ENCODE measurements at places on chromosomes 12 and 14.

DNA sequence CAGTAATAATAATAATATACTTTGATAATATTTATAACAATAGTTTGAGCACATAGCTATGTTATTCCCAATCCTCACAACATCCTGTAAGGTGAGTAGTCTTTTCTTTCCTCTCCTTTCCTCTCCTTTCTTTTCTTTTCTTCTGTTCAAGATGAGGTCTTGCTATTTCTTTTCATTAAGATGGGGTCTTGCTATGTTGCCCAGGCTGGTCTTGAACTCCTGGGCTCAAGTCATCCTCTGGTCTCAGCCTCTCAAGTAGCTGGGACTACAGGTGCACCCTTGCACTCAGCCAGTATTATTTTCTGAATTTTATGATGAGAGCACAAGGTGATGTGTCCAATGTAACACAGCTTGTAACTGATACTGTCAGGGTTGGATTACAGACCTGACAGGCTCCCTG lies 134.6 kb downstream of the OTOGL start:
- DNase-seq = no peak

GRCh38 chr12:107282628-107283027 lies 189.3 kb upstream of the CRY1 start:
- DNase-seq = no peak

DNA sequence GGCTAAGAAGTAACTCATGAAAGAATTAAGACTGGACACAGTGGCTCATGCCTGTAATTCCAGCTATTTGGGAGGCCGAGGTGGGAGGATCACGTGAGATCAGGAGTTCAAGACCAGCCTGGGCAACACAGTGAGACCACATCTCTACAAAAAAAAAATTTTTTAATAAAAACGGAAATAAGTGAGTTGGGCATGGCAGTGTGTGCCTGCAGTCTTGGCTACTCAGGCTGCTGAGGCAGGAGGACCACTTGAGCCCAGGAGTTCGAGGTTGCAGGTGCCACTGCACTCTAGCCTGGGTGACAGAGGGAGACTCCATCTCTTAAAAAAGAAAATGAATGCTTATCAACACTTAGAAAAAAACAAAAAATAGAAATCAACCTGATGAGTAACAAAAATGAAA lies 117.7 kb downstream of the CALM1 start:
- no peak for DNase-seq

GRCh38 chr14:66495218-66496098 lies 9.3 kb downstream of the CCDC196 start:
- peak; percentile 34 for DNase-seq

DNA sequence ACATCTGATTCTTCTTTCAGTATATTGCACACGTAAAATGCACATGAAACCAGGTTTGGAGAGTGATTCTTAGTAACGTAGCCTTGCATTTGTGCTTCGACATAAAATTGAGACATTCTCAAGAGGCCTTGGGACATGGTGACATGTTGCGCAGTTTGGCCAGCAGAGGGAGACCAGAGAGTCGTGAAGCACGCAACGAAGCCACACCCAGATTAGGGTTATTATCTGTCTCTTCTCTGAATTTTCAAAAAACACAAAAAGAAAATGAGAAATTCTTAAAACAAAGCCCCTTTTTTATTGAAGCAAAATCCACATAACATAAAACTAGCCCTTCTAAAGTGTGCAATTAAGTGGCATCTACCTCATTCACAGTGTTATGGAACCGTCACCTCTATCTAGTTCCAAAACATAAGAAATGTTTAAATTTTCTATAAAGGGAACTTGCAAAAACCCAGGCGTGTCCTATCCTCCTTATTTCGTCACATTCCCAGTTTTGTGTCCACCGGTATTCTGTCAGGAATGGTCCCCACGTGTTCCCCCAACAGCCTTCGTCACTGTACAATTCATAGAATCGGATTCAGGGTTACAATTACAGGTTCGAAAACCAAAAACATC lies 108.8 kb upstream of the ATF7IP start:
- peak; percentile 83 for DNase-seq

DNA sequence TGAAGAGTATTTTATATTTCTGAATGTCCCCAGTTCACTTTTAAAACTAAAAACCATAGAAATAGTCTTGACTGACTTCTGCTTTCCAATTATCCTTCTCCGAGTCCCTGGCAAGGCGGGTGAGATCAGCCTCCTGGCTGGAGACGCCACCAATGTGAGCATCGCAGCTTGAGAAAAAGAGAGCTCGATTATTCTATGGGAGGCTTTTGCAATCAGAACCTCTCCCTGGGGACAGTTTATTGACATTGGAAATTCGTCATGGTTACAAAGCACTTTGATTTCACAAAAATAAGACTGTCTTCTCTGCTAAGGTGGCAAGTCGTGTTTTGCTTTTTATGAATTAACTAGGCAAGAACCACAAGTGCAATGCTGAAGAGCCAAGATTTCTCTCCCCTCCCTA lies 23.6 kb upstream of the GPHB5 start:
- no peak for DNase-seq

DNA sequence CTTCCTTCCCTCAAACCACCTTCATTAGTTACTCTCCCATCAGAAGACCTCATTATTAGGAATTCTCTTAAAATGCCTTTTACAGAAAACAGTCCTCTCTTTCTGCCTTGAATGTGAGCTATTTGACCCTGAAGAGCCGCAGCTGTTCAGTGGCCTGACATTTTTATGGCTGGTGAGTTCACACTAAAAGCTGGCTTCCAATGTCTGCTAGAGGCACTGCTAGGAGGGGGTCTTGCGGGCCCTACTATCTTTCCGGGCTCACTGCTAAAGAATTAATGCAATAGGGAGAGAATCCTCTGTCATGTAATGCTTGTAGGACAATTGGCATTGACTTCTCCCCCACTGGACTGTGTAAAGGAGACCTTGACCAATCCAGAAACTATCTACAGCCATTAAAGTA lies 87.7 kb downstream of the GPR135 start:
- no peak for DNase-seq

DNA sequence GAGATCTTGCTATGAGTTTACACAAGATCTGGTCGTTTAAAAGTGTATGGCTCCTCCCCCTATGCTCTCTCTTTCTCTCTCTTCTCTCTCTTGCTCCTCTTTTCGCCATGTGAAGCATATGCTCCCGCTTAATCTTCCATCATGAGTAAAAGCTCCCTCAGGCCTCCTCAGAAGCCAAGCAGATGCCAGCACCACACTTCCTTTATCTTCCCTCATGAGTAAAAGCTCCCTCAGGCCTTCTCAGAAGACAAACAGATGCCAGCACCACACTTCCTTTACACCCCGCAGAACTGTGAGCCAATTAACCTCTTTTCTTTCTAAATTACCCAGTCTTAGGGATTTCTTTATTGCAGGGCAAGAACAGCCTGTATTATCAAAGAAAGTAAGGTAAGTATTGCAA lies 152.4 kb downstream of the SEC23A start:
- no peak for DNase-seq

GRCh38 chr14:105499256-105500035 lies 8.4 kb downstream of the TEDC1 start:
- no peak for DNase-seq

GRCh38 chr14:34203251-34203722 lies 252.4 kb upstream of the EGLN3 start:
- DNase-seq = no peak

GRCh38 chr14:65415613-65416012 lies 3.1 kb downstream of the FUT8 start:
- DNase-seq = no peak

GRCh38 chr12:52825961-52826360 lies 8.2 kb downstream of the KRT79 start:
- no peak for DNase-seq

GRCh38 chr14:61077951-61078720 lies 97.1 kb downstream of the SLC38A6 start:
- no peak for DNase-seq

GRCh38 chr12:101019667-101020066 lies 190.4 kb downstream of the SLC5A8 start:
- DNase-seq = no peak

GRCh38 chr14:105878125-105878524 lies 351.7 kb downstream of the TMEM121 start:
- DNase-seq = no peak

DNA sequence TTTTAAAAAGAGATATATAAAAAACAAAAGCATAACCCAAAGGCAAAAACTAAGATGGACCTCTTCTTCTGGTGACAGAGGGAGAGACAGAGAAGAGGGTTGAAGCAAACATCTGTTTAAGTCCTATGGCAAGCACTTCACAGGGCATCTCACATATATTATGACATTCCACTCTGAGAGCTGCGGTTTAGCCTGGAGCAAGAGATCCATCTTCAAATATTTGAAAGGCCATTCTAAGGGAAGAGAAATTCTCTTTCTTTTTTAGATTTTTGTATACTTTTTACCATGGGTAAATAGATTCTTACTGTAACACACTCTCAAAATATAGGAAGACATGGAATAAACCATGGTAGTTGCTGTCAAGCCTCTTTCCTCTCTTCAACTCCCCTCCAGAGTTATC lies 204.1 kb downstream of the GXYLT1 start:
- DNase-seq = no peak

DNA sequence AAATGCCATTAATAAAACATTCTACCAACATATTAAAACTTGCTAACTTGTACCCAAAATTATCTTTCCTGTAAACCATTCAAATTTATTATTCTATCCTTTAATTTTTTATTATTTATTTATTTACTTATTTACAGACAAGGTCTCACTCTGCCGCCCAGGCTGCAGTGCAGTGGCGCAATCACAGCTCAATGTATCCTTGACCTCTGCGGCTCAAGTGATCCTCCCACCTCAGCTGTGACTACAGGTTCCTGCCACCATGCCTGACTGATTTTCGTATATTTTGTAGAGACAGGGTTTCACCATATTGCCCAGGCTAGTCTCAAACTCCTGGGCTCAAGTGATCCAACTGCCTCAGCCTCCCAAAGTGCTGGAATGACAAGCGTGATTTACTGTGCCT lies 20.4 kb upstream of the LIN7A start:
- no peak for DNase-seq

GRCh38 chr14:50762001-50762930 lies 68.7 kb downstream of the NIN start:
- DNase-seq = no peak

DNA sequence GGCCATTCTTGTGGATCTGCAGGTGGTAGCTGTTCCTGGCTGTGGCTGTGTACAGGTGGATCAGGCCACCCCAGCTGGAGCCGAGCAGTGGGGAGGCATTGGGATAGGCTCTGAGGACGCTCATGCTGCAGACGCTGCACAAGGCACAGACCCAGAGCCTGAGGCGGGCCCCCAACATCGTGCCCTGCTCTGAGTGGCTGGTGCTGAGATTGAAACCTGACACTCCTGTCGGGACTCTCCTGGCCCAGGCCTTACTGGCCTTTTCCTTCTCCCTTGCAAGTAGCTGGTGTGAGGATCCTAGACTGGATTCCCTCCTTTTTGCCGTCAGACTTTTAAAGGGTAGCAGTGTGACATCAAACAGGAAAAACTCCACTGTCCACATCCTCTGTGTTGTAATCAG lies at the start of gene FGF23:
TSS of gene FGF23 (minus strand) at position 308 of the 400 bp plus-strand sequence. CDS start at position 178, 130 bp downstream.
- DNase-seq = no peak

DNA sequence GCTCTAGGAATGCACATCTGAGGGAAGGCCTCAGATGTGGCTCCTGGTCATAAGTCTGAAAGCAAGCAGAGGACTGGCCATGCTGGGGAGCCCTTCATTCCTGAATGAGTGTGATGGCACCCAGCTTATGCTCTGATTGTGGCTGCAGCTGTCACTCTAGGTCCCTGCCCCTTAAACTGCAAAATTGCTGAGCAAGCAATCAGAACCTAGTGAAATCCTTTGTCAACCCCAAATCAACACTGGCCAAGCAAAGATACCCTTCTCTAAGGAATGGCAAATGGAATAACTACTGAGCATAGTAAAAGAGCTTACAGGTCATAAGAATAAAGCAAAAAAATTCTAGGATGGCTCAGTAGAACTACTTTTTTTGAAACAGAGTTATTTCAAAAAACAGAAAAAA lies 4.3 kb upstream of the PLEKHG7 start:
- no peak for DNase-seq

DNA sequence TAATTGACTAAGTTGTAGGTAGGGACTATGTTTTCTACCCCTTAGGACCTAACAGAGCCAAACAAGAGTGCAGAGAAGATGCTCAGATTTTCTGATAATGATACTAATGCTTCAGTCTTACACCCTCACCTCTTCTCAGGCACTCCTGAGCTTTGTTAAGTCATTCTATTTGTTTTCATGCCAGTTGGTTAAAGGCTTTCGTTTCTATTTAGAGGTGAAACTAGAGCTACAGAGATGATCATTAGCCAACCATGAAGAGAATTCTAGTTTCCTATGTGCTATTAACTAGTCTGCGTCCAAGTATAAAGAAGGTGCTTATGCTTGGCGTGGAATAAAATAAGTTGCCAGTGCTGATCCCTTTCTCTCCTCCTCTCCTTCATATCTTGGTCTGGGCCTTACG lies 34.6 kb upstream of the PYGL start:
- DNase-seq = no peak

GRCh38 chr12:60194678-60195077 lies 598.8 kb downstream of the SLC16A7 start:
- DNase-seq = no peak

GRCh38 chr14:74348735-74349463 lies 628 bp downstream of the VRTN start:
- DNase-seq = no peak

GRCh38 chr14:103871596-103872480 lies 24.5 kb upstream of the PPP1R13B start:
- peak; percentile 79 for DNase-seq

GRCh38 chr14:20982646-20983369 lies 7.0 kb upstream of the METTL17 start:
- DNase-seq = no peak

DNA sequence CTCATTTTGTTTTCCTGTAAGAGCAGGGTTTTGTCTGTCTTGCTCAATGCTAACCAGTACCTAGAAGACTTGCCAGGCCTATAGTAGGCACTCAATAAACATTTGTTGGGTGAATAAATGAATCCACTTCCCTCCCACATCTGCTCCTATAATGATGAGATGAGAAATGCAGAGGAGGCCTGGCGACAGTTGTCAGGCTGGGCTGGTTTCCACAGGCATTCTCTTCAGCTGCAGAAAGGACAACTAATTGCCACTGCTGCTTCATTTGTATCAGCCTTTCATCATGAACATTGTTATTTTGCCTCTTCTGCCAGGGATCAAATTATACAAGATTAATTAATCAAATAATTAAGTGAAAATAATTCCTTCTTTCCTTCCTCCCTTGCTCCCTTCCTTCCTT lies 82.0 kb upstream of the PTHLH start:
- no peak for DNase-seq

DNA sequence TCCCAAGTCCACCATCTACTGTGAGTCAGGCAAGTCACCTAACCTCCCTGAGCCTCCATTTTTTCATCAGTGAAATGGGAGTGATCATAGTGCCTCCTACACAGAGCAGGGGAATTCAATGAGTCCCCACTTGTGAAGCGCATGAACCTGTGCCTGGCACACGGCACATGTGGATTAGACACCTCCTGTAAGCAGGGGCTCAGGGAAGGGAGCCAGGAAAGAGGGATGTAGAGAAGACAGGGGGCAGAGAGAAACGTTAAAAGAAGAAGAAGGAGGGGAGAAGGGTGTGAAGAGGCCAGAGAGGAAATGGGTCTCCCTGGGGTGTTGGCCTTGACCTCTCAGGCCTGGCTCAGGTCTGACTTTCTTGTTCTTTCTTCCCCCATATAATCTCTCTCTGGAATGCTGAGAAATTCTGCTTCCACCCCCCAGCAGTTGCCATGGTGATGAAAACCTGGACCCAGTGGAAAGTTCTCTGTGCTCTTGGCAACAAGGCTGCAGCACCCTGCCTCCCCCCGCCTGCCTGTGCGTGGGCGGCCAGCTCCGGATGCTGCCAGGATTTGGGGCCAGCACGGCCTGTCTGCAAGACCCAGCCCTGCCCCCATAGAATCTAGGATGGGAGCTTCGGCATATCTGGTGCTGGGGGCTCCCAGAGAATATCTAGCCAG lies 94.5 kb downstream of the CALM1 start:
- DNase-seq = peak; percentile 5
